ENCODE measurements at places on chromosomes 16 and 17.

DNA sequence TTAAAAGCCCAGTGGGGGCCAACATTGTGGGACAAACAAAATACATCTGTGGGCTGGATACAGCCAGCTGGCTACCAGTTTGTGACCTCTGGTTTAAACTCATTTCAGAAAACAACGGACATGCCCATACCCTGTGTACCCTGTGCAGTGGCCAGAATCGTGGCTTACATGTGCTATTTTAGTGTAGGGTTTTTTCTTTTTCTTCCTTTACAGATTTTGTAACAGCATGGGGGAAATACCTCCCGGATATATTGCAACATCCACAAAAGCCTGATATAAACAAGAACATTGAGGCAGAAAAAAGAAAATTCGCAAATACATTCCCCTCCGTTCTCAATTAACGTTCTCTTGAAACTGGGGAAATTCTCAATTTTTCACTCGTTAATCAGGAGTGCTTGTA lies 7.3 kb downstream of the HS3ST4 start:
- DNase-seq, result no peak

DNA sequence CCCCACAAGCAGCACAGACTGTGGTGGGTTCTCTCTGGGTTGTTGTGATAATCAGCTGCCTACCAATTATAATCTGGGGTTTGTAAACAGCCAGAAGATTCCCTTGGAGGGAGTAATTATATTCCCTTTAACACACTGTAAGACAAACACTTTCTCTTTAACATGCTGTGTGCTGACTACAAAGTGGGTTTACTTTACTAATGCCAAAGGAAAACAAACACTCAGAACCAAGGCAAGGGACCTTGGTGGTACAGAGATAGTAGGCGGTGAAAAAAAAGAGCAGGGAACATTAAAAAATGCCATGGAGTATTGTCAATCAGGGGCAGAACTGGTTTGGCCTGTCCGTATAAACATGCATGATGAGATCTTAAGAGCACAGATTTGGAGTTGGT lies 3.0 kb upstream of the VAT1L start:
- no peak for DNase-seq

DNA sequence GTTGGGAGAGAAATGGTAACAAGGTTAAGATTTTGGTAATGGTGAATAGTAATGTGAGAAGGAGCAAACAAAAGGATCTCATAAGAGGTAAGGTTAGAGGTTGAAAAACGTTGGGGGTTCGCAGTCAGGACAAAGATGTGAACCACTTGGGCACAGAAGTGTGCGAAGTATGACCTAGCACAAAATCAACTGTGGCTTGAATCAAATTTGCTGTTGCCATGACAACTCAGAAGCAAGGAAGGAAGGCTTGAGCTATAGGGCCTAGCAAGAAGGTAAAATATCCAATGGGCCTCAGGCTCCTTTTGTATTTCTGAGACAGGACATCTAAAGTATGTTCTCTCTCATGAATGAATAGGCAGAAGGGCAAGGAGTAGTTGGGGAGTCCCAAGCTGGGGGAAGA lies 24.5 kb upstream of the TEKT1 start:
- no peak for DNase-seq

- no peak for DNase-seq
Measured at GRCh38 chr16:11487289-11487688, 99.4 kb downstream of the LITAF start.

DNA sequence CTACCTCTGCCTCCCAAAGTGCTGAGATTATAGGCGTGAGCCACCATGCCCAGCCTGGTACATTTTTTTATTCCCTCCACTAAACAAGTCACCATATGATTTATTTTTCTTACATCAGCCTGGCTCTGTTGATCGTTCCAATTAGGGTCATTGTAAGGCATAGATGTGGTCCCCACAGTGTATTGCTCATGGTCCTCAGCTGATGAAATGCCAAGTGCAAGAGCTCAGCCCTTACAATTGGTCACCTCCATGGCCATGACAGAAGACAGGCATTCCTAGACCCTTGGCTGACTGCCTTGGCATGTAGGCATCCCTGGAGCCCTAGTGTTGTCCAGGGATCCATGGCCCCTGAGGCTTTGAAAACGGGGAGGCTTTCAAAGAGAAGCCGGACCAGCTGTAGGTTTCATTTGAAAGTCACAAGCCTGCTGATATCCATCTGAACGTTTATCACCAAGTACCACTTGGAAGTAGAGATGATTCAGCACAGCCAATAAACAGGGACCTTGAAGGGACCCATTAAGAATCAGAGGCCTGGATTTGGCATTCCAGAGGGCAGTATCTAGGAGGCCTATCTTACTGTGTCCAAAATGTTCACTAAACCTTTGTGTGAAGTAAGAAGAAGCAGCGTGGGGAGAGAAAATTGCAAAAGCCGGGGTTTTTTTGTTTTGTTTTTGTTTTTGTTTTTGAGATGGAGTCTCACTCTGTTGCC lies 20.6 kb upstream of the PRKCA start:
- DNase-seq, result no peak

- DNase-seq, result no peak
Measured at GRCh38 chr17:48043176-48043575, 5.0 kb upstream of the NFE2L1 start.

GRCh38 chr16:73717266-73717974 lies 579.2 kb upstream of the PSMD7 start:
- no peak for DNase-seq

GRCh38 chr17:75688209-75688825 lies 21.2 kb downstream of the SAP30BP start:
- no peak for DNase-seq

GRCh38 chr16:79658301-79659033 lies 57.9 kb upstream of the MAF start:
- no peak for DNase-seq

- no peak for DNase-seq
Measured at GRCh38 chr16:46858151-46858550, 26.0 kb upstream of the GPT2 start.

GRCh38 chr17:18368946-18369345 lies 5.6 kb upstream of the SHMT1 start:
- no peak for DNase-seq

DNA sequence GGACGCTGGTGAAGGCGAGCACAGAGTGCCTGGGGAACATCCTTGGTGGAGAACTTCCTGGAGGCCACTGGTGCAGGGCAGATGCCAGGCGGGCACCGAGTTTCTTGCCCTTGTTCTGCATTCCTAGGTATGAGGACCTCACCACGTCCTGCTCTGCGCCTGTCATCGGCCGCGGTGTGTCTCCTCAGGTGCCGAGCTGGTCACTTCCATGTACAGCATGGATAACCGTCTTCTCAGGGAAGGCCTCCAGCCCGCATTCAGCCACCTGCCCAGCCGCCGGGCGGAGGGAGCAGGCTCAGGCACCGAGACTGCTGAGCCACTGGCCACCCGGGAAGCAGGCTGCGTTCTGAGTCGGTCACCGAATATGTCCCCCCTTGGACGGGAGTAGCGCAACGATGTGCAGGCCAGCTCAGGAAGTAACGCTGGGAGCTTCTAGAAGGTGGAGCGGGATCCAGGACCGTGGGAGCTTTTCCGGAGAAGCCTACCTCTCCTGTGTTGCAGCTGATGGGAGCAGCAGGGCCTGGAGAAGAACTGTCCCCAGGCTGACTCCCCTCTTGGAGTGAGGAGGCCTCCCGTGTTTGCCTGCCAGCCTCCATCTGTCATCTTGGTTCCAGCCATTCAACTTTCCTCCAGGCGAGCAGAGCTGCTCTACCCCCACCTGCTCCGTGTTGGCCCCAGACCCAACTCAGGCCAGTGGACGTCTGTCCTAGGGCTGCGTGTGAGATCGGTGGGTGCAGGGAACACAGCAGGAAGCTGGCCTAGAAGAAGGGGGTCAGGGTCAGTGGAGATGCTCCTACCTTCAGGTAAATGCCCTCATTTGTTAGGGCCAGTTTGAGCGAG lies 2.1 kb upstream of the BAIAP2 start:
- no peak for DNase-seq

GRCh38 chr16:31081428-31082351 lies 7.1 kb downstream of the PRSS53 start:
- no peak for DNase-seq

DNA sequence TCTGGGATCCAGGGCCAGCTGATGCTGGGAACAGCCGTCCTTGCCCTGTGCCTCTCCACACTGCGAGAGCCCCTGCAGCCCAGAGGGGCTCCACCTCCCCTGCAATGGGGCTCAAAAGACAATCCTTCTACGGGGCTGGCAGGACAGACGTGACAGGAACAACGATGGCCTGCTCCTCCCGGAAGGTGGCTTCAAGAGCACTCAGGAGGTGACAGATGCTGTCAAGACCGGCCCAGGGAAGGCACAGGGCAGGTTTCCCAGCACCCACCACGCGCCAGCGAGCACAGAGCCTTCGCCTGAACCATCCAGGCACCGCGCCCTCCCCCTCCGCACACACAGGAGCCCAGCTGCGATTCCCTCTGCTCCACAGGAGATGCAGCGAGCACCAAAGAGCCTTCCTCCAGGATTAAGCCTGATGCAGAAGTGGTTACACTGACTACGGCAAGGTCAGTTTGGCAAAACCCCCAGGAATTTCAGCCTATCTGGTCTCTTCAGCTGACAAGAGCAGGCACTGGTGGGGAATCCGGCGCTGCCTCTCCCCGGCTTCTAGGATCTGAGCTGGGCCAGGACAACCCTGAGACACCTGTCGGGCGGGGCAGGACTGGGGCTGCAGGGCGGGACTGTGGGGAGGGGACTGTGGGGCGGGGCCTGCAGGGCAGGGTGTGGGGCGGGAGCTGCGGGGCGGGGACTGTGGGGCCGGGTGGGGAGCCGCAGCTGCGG lies 103.4 kb downstream of the ZNF778 start:
- DNase-seq, result no peak

- DNase-seq, result no peak
Measured at GRCh38 chr17:39674702-39675389, 6.6 kb downstream of the PNMT start.

GRCh38 chr17:8518326-8518725 lies 82.6 kb downstream of the NDEL1 start:
- DNase-seq, result no peak

GRCh38 chr16:974611-975261 lies 4.0 kb upstream of the LMF1 start:
- DNase-seq, result no peak

DNA sequence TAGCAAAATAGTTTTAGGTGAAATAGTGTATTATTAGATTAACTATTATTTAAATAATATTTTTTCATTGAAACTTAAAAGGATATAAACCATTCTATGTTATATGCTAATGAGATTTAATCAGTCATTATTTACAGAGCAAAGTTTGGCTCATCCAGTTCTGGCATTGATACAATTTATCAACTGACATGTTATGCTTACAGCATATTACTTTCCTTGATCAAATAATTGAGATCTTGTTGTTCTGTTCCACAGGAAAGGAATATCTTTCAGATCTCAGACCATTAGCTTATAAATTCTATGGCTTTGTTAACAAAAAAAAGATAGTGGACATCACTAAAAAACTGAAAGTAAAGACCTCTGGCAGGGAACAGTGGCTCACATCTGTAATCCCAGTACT lies 403.0 kb downstream of the ZFHX3 start:
- no peak for DNase-seq

GRCh38 chr17:79160980-79161636 lies 86.5 kb downstream of the ENGASE start:
- DNase-seq, result peak; percentile 62

GRCh38 chr16:576197-576822 lies 6.5 kb downstream of the PIGQ start:
- no peak for DNase-seq

DNA sequence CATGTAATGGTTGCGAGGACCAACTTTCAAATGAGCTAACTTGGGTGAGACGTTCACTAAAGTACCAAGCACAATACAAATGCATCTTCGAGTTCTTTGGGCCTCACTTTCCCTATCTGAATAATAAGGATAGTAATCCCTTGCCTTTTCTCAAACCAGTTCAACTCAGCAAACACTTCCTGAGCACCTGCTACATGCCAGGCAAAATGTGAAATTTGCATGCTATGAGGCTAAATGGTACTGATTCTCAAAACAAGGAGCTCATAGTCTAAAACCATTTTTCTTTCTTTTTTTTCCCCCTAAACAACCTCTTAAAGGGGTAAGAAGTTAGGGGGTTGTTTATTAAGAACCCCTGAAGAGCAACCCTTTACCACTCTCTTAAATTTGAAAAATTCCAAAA lies 101.4 kb upstream of the HLF start:
- DNase-seq, result no peak

DNA sequence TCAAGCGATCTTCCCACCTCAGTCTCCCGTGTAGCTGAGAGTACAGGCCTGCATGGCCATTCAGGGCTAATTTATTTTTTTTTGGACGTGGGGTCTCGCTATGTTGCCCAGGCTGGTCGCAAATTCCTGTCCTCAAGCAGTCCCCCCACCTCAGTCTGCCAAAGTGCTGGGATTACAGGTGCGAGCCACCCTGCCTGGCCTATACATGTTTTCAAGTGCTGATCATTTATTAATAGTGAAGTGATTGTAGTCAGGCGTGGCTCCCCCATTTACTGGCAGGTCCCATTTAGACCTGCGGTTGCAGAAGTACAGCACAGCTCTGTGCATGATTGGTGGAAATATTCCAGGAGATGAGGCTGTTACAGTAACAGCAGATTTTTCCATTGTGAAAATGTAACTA lies 8.4 kb downstream of the FOXK2 start:
- DNase-seq, result no peak

GRCh38 chr17:42135664-42136653 lies 13.4 kb downstream of the HSPB9 start:
- no peak for DNase-seq

DNA sequence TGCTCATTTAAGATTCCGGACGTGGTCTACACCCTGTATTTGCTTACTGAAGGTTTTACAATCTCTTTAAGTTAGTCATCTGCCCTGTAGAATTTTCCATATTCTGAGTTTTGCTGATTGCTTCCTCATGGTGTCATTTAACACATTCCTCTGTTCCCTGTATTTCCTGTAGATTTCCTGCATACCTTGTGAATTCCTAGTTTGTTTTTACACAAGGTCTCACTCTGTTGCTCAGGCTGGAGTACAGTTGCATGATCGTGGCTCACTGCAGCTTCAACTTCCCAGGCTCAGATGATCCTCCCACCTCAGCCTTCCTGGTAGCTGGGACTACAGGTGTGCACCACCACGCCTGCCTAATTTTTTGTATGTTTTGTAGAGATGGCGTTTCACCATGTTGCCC lies 66.8 kb downstream of the CMIP start:
- no peak for DNase-seq

DNA sequence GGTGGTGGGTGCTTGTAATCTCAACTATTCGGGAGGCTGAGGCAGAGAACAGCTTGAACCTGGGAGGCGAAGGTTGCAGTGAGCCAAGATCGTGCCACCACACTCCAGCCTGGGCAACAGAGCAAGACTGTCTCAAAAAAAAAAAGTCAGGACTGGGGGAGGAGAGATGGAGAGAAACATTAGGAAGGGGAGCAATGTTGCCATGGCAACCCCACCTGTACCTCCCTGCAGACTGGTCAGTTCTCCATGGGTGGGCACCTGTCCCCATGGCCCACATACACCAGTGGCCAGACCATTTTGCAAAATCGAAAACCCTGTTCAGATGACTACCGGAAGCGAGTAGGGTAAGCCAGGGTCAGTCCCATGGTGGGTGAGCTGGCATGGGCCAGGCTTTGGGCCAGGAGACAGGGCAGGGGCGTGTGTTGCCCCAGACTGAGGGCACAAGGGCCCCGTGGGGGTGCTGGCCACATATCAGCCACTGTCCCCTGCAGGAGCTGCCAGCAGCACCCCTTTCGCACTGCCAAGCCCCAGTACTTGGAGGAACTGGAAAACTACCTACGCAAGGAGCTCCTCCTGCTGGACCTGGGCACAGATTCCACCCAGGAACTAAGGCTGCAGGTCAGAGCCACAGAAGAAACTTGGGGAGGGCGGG lies 14.0 kb downstream of the TSNAXIP1 start:
- no peak for DNase-seq
